ENCODE measurements at places on chromosomes 16 and 17.

GRCh38 chr16:65069065-65069464 is 52.8 kb downstream of the CDH11 start:
- DNase-seq = no peak

GRCh38 chr16:75002474-75002873 is 3.6 kb downstream of the ZNRF1 start:
- DNase-seq = no peak

- DNase-seq = no peak
Measured at GRCh38 chr17:48734333-48735061, 5.9 kb upstream of the HOXB13 start.

DNA sequence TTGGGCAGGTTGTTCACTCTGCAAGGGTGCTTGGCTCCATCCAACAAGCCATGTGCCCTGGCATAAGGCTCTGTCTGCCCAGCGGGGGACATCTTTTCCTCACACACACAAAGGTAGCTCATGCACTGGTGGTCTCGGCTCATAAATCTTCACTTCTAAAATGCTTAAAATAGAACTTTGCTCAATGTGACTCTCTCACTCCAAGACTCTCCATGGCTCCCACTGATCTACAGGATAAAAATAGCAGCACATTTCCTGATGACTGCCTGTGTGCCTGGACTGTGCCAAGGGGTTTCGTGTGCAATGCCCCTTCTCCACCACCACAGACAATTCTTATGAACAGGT is 15.1 kb upstream of the CIBAR2 start:
- DNase-seq = no peak

DNA sequence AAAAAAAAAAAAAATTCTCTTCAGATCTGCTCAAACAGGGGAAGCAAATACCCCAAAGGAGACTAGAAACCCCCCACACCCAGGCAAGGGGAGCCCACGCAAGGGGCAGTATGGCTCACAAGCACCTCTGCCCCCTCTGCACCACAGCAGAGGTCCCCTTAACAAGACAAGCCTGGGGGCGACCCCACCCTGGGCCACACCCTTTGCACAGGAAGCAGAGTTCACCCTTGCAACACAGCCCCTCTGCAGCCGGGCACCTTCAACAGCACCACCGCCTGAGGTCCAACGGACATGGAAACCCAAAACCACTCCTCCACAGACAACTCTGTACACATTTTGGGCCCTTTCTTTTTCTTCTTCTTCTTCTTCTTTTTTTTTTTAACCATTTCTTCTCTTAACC is 12.8 kb downstream of the AXIN1 start:
- DNase-seq = no peak

- peak; percentile 56 for DNase-seq
Measured at GRCh38 chr16:2751577-2752034, 832 bp upstream of the SRRM2 start.

- no peak for DNase-seq
Measured at GRCh38 chr16:81107511-81107910, 11.3 kb upstream of the GCSH start.

DNA sequence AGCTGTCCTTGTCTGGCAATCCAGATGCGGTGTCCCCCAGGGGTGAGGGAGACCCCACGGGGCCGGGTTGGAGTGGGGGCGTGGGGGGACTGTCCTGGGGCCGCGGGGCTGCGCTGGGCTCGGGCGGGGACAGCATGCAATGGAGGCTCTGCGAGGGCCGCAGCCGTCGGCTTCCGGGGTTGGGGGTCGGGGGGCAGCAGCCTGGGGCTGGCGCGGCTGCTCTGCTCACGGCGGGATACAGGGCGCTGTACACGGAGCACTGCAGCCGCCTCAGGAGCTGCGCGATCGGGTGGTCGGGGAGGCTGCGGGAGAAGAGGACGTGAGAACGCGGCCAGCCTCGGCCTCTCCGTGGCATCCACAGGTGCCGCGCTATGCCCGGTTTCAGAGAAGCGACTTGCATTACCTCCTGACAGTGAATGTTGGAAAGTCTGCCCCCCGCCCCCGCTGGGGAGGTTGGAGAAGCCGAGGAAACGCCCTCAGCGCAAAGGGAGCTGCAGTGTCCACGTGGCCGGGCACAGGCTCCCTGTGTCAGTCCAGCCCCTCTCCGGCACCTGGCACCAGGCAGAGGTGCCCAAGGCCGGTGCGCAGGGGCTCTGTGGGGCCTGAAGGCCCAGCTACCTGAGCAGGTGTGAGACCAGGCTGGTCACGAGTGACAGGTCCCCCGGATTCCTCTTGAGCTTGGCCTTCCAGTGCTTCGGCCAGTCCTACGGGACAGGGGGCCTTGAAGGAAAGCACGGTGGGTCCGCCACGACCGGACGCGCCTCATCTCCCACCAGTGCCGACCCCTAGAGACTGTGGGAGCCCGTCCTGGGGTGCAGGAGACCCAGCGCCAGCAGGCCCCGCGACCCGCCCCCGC is 9.4 kb upstream of the SPATA2L start:
- no peak for DNase-seq

Measured in GM12864 (cell line).